ENCODE measurements at places on chromosomes 2 and 18.

DNA sequence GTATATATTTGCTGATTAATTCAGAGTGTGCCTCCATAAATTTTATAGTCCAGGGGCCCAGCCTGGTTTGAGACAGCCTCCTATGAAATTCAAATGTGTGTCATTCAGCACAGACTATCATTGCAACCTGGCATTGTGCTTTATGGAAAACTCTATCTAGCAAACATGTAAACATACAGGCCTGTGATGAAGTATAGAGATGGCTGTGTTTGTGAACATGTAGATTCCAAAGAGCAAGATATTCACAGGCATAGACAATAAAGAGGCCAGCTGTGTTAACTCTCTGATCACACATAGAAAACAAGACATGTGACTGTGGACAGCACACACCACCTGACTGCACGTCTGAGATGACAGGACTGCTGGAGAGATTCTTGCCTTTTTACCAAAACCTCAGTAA, 297.9 kb downstream of the EN1 start:
- DNase-seq = no peak

DNA sequence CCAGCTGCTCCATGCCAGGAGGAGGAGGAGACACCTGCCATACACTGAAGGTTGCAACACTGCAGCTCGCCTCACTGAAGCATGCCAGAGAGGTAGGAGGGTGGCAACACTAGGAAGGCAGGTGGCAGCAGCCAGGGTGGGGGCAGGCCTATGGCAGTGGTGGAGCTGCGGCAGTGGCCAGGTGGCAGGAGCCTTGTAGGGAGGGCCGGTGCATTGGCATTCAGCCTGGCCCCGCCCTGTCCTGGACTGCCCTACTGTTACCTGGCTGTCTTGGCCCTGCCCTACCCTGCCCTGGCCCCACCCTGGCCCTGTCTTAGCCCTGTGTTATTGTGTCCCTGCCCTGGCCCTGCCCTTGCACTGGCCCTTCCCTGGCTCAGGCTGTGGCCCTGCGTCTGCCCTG, 7.4 kb upstream of the ANKRD62 start:
- no peak for DNase-seq

DNA sequence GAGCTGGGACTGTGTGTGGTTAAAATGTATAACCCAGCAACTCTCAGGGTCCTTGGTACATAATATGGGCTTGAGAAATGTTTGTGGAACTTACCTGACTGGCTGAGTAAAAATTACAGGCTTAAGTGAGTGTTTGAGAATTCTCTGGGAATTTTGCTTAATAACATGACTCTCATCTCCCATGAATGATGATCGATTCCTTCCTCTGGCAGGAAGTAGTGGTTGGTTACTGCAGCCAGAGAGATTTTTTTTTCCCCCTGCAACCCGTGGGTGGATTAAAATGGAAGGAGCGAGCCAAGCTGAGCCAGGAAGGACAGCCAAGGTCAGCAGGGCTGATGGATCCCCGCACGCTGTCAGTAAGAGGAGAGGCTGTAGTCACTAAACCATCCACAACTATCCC, 40.6 kb upstream of the RFX8 start:
- no peak for DNase-seq

- no peak for DNase-seq
Measured at GRCh38 chr18:45503990-45504389, 111.3 kb upstream of the SLC14A2 start.

DNA sequence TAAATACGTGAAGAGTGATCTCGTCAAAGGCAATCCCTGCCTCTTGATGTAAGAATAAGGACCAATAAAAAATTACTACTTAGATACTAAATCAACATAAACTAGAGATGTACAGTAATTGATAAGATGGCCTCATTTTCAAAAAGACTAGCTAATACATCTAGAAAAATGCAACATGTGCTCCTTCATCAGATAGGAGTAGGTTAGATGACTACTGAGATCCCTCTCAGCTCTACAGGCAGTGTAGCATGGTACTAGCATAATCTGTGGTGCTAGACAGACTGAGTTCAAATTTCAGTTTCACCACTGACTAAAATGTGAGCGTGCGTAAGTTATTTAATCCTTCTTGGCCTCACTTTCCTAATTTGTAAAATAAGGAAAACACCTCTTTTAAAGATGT, 82.6 kb upstream of the FRZB start:
- DNase-seq = no peak

DNA sequence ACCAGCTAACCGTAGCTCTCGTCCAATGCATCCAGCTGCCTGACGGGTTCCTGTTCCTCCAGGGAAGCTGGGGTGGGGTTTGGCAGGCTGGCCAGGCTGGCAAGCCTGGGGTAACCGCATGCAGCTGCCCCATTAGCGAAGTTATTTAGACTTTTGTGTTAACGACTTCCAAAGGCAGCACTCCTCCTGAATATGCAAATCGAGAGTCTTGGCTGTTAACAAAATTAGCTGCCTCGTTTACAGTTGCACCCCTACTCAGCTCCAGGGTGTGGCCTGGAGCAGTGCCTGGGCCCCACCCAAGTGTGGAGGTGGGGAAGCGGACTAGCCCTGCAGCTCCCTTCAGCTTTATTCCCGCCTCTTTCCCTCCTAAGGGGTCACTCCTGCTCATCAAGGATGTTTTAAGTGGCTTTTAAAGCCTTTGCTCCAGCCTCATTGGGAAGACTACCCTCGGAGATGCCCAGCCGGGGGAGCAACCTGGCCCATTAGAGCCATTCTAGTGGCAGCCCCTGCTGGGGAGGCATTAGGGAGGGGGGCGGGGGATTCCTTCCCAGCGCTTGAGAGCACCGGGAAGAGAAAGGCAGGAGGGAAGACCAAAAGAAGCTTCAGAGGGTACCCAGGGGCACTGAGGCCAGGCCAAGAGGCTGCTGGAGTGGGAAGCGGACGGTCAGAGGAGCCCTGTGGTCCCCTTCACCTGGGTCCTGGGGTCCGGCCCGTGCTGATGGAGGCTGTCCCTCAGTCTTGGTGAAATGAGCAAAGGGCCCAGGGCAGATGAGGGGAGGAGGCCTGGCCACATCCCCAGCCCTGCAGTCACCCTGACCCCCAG, 204.1 kb downstream of the CELF4 start:
- no peak for DNase-seq

DNA sequence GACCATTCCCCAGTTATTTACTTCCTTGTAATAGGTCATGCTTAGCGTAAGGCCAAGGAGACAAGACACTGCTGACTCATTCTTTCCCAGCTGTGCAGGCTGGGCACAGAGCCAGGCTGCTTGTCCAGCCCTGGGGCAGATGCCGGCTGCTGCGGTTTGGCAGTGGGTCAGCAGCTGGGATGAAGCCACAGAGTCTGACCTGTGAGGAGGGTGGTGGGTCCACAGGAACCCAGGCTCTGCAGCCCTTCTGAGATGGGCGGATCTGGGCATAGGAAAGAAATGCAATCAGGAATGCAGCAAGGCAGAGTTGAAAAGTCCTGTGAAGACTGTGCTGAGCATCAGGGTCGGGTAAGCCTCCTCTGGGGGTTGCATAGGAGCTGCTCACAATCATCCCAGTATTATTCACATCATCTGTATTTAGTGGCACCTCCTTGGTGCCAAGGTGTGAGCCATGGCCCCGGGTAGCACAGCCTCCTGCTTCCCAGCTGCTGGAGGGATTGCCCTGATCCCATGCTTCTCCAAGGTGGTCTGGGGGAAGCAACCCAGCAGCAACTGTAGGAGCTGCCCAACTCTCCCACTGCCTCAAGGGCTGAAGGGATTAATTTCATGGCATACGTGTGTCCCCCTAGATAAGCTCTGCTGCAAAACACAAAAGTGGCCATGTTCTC, 139.0 kb downstream of the DDX1 start:
- no peak for DNase-seq

DNA sequence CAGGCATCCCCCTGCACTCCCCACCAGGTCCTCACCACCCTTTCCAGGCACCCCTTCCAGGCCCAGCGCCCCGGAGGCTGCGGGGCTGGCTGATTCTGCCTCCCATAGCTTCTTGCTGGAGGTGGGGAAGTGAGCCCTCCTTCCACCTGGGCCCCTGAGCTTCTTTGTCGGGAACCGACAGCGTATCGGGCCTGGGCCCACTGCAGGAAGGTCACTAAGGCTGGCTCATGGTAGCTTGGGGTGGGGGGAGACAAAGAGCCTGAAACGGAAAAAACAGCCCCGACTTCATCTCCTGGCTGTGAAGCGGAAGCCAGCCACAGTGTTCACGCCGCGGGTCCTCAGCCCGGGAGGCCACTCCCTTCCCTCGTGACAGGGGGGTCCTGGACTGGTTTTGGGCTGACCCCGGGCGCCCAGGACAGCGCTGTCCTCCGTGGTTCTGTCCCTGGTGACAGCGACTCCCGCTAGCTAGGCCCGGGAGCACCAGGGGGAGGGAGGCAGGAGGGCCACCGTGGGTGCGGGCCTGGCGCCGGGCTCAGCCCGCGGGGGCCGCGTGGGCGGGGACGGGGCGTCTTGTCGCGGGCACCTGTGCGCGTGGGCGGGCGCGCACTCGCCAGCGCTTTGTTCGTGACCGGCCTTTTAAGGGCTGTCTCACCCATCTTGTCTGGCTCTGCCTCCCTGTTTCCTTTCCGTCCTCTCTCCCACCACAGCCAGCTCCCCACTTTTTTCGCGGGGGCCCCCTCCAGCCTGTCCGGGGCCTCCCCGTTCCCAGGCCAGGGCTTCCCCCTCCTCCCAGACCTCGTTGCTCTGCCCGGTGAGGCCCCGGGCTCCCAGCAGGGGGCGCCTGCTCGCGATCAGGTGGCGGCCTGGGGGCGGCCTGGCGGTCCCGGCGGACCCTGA, 64.9 kb downstream of the DNMT3A start:
- DNase-seq = peak; percentile 53

DNA sequence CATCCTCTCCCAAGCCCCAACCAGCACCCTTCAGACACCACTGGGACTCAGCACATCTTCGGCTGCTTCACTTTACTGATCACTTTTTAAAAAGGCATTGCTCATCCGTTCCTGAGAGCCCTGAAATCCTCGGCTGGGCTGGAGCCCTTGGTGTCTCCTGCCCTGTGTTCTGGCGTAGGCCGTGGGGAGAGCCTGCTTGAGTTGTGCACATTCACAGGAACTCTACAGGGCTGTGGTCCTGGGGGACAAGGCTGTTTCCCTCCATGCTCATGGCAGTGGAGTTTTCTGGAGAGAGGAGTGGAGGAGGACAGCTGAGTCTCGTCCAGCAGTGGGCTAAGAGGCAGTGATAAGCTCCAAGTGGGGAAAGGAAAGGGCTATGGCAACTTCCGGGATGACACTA, 15.9 kb downstream of the CENPA start:
- no peak for DNase-seq

DNA sequence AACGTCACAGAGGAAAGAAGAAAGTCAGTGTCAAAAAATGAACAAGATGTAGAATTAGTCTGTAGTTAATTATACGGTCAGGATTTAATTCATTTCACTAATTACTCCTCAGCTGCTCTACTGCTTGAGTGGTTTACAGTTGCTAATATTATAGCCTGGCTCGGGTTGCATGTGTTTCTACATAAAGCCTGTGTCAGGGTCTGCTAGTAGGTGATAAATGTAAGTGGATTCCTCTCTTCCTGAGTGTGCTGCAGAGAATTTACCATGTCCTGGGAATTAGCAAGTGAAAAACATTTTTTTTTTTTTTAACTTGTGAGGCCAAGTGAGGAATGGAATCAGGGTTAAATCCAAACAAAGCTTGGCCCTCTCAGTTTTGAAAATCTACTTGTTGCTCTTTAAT, 622.6 kb downstream of the EPHA4 start:
- DNase-seq = no peak

DNA sequence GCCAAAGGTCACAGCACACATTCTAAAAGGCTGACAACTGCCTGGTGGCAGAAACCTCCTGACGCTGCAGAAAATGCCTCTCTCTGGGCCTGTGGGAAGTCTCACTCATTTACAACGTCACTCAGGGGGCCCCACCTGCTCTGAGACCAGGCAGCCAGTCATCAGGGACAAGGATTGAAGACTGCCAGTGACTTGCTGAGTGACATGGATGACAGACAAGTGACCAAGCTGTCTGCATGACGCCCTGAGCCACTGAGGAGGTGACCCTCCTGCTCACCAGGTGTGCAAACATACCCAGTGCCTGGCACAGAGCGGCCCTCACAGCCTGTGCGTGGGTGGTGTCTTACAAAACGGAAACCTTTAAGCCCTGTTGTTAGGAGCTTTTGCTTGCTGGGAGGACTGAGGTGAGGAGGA, 392.4 kb downstream of the TNS1 start:
- no peak for DNase-seq

- no peak for DNase-seq
Measured at GRCh38 chr2:142130111-142131009, 456 bp downstream of the LRP1B start.

DNA sequence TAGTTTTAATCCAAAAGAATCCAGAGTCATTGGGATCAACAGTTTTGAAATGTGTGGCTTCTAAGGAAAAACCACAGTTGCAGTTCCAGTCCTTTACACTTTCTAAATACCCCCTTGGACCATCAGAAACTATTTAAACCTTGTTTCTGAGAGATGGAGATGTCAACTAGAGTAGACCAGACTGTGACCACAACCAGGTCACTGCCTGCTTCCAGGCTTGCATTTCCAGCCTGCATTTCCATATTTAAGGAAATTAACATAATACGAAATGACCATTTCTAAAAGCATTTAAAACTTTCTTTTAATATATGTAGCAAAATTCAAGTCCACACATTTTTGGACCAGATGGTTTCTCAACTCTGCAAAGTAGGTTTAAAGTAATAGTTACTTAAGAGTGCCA, 38.4 kb downstream of the ADD2 start:
- DNase-seq = no peak

DNA sequence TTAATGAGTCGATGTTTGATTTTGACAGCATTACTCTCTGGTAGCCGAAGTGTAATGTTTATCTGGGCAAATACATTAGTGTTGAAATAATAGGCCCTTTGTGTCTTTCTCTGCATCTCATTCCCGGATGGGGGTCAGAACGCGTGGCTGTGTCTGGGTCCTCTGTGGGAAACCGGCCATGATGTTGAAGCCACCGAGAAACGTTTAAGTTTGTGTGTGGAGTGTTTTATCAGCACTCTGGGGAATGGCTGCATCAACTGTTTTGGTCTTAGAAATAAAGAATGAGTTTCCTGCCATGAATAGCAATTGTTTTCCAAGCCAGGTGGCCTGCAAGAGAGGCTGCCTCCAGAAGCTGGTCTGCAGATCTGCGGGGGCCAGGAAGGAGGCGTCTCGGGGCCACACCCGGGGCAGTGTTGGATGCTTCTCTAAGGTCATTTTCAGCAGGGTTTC, 69.7 kb downstream of the RNF144A start:
- no peak for DNase-seq

- no peak for DNase-seq
Measured at GRCh38 chr2:237455764-237456163, 31.3 kb upstream of the MLPH start.
